Neural crest cell (in vitro differentiated cells): ENCODE measurements at places on chromosomes 4 and X.

- DNase-seq: peak; percentile 21
Observed at GRCh38 chr4:82797405-82798111, 1.0 kb downstream of the SCD5 start.

- DNase-seq: no peak
Observed at GRCh38 chrX:130055103-130055502, 55.2 kb downstream of the ELF4 start.

GRCh38 chr4:2330091-2331042, 68.5 kb upstream of the MXD4 start:
- no peak for DNase-seq

DNA sequence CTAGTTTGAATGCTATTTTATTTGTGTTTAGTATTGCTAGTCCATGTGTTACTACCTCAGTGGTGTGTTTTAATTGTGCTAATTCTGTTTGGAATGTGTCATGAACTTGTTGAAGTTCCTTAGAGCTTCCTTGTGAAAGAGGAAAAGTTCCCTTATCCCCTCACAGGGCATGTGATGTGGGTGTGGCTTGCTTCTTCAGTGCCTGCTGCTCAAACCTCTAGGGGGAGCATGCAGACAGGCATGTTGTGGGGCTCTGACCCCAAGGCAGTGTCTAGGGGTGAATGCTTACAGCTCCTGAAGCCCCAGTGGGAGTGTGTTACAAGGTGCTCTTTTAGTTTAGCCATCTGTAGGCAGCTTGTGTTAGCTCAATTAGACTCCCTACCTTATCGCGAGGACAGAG, 86.5 kb downstream of the MAGED4 start:
- no peak for DNase-seq

DNA sequence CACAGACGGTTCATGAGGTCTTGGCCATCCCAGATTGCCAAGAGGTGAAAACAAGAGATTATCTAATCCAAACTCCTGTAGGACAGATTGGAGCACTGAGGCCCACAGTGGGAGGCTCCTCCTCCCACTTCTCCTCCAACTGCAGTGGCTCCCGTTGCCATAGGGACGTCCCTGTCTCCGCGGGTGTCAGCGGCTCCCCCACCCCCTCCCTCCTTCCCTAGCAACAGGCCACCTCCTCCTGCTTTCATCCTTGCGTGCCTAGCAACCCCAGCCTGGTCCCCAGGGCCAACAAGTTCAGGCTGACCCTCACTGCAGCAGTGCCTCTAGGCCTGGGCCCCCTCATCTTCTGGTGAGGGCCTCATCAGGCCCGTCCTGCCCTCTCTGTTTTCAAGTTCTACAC, 6.8 kb upstream of the IQSEC2 start:
- peak; percentile 42 for DNase-seq
